ENCODE measurements at places on chromosomes 7 and 10.

- no peak for DNase-seq
Measured at GRCh38 chr10:8794860-8795259, 740.4 kb downstream of the GATA3 start.

- no peak for DNase-seq
Measured at GRCh38 chr10:10722422-10722821, 295.2 kb upstream of the CELF2 start.

- no peak for DNase-seq
Measured at GRCh38 chr10:87846023-87846422, 17.3 kb downstream of the KLLN start.

- no peak for DNase-seq
Measured at GRCh38 chr7:47503281-47503680, 78.6 kb downstream of the TNS3 start.

DNA sequence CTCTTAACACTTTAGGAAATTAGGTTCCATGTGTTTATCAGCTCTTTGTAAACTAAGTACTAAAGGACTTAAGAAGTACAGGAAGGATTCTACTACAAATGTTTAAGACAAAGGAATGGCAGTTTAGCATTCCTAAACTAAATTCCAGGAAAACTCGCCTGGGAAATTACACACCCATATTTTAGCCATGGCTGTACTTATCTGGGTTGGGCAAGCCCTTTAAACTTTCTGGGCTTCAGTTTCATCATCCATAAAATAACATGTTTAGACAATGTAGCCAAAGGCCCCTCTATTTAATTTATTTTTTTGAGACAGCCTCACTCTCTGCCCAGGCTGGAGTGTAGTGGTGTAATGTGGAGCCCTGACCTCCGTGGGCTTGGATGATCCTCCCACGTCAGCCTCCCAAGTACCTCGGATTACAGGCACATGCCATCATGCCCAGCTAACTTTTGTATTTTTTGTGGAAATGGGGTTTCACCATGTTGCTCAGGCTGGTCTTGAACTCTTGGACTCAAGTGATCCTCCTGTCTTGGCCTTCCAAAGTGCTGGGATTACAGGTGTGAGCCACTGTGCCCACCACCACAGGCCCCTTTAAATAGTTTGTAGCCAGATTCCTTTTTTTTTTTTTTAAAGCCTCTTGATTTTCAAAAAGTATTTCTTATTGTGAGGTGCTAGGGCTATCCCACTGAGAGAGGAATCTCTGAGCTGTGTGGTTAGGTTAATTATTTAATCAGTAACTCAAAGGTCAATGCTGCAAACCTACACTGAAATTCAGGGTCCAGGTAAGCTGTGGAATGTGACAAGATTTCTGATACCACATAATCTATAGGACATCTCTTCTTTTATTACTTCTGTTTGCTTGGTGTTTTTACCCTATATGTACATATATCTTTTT, 32.1 kb downstream of the TMEM60 start:
- DNase-seq: no peak

DNA sequence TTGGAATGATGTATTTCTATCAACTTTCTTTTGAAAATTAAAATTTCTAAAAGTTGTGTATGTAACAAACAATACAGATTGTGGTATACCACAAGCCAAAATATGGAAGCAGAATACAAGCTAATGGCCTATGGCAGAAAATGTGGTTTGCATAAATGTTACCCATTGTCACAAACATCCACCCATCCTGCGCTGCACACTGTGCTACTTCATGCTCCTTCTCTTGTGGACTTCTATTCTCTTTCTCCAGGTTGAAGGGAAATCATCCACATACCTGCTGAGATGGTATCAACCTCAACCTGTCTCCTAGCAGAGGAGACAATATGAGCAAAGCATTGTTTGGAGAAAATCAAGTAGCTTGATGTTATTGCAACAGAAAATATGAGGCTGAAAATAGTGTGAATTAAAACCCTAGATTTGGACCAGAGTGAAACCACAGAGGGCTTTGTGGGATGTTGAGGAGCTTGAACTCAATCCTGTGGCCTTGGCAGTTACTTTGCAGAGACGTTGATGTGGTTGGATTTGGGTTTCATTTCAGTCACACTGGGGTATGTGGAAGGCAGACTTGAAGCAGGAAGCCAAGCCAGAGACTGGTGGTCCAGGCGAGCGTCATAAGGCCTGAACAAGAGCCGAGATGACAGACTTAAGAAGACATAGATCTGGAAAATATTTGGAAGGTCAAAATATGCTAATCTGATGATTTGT, 63.8 kb downstream of the ICA1 start:
- no peak for DNase-seq

DNA sequence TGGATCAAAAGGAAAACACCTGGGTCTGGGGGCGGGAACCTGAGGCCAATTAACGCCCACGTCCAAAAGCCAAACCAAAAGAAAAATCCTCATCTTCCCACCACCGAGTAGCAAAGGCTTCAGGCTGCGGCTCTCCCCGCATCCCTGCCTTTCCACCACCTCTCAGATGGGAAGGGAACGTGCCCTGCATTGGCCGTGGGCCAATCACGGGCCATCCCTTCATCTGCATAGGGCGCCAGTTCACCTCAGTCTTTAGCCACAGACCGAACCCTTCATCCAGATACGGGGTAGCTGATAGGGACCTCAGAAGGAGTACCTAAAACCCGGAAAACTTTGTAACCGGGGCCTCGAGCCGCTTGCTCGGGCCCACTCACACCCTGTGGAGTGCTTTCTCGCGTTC, 626 bp downstream of the PRPF18 start:
- no peak for DNase-seq

GRCh38 chr10:69093933-69094332, 6.0 kb downstream of the SRGN start:
- no peak for DNase-seq

GRCh38 chr10:97188261-97188711, 2.5 kb upstream of the SLIT1 start:
- no peak for DNase-seq

DNA sequence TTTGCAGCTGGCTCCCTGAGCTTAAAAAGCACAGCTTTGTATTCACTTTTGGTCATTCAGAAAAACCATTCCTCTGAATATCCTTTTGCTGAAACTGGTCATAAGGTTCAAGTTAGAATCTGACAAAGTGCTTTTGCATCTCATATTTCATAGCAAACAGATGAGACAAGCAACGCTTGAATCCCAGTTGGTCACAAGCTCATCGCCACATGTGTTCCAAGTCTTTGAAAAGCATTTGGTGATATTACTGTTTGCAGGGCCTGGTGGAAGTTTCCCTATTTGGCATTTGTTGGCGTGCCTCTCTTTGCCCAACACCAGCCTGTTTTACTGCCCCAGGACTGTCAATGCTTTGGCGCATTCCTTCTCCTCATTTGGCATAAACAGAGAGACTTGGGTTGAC, 10.3 kb downstream of the TACC2 start:
- no peak for DNase-seq

GRCh38 chr10:2445370-2445769, 622.0 kb upstream of the PFKP start:
- no peak for DNase-seq

DNA sequence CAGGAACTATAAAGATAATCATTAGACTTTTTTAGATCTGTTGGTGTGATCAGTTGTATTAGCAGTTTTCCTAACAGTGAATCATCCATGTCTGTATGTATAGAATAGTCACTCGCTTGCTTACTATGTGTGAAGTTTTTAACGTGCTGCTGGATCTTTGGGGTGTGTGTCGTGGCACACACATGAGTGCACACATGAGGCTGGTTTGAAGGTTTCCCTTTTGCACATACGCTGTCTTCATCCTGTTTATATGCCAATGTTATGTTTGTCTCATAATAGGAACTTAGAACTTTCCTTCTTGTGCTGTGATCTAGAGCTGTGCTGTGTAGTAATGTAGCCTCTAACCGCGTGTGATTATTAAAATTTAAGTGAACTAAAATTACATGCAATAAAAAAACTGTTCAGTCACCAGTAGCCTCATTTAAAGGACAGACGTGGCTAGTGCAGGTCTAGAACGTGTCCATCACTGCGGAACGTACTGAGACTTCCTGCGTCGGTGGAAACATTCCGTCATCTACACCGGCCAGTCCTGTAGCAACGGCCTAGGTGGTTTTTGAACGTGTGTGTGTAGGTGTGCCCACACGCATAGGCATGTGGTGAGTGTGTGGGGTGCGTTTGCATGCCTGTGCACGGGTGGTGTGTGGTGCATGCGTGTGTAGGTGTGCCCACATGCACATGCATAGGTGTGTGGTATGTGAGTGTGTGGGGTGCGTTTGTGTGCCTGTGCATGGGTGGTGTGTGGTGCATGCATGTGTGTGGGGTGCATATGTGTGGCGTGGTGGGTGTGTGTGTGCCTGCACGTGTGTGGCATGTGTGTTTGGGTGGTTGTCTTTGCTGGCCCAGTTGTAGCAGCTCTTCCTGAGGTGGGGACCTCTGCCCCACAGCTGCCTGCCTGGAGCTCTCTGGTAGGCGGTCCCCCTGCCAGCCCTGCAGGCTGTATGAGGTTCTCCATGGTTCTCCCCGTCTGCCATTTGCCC, 56.6 kb downstream of the INPP5A start:
- DNase-seq: no peak
